NCI-H82 (cell line): ENCODE measurements at places on chromosomes 2 and 18.

GRCh38 chr2:168613551-168613950, 157.5 kb downstream of the CERS6 start:
- DNase-seq = no peak

GRCh38 chr2:212359425-212360067, 179.1 kb downstream of the ERBB4 start:
- DNase-seq = peak; percentile 33

- DNase-seq = no peak
Measured at GRCh38 chr2:204840504-204840903, 295.2 kb downstream of the PARD3B start.

DNA sequence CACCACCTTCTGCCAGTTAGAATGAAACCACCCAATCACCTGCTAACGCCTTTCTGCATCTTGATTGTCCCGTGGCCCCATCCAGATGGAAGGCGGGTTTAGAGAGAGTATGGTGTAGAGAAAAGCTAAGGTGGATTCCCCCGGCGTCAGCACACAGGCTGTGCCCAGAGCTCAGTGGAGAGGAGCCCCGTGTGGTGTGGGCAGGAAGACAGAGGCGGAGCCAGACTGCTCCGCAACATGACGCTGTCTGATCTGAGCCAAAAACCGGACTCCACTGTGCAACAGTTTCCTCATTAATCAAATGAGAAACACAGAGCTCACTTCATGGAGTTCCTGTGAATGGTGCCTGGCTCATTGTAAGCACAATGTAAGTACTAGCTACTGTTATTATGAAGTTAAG, 448.1 kb upstream of the SMIM21 start:
- peak; percentile 11 for DNase-seq

GRCh38 chr2:206211657-206212255, 52.1 kb downstream of the EEF1B2 start:
- DNase-seq = no peak

- peak; percentile 86 for DNase-seq
Measured at GRCh38 chr2:215817046-215817445, 196.3 kb downstream of the MREG start.

- DNase-seq = no peak
Measured at GRCh38 chr18:40109252-40110049, 1845.6 kb upstream of the PIK3C3 start.

DNA sequence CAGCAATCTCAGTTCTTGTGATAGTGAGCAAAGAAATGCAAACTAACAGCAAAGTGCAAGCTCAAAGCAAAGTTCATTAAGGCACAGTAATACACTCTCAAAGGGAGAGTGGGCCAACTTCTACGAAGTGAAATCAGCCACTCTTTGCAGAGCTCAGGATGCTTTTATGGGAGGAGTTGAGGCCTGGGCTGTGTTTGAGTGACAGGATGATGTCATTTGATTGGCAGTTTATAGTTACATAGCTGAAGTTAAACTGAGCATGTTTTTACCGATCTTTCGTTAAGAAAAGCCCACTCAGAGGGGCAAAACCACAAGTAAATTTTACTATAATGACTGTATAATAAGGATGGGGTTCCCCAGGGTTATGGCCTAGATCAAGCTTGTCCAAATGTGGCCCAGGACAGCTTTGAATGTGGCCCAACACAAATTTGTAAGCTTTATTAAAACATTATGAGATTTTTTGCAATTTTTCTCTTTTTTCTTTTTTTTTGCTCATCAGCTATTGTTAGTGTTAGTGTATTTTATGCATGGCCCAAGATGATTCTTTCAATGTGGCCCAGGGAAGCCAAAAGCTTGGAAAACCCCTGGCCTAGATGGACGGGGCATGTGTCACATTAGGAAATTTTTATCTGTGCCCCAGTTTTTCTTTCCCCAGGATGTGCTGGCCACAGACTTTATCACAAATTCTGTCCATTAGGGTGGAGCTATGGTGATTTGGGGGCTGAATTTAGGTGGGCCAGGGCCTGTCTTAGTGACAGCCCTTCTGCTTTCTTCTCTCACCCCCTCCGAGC, 8.3 kb upstream of the DNAH7 start:
- no peak for DNase-seq

GRCh38 chr2:219615894-219616293, 11.5 kb upstream of the SLC4A3 start:
- DNase-seq = no peak

GRCh38 chr18:42156281-42156680, 201.2 kb downstream of the PIK3C3 start:
- peak; percentile 31 for DNase-seq

DNA sequence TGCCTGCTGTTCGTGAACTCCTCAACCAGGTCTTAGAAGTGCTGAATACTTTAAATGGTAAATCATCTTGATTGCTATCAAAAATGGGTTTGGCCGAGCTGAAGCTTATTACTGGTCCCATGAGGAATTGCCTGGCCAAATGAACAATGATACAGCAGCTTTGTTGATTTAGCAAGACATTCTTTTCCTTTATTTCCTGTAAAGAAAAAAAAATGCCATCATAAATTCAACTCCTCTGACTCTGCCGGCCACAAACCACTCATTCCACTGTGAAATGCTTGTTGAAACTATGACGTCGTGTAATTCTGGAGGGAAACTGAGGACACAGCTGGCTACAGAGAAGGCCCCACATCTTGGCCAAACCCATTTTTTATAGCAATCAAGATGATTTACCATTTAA, 74.2 kb upstream of the ID2 start:
- no peak for DNase-seq

- DNase-seq = no peak
Measured at GRCh38 chr2:43349904-43350303, 123.5 kb upstream of the ZFP36L2 start.

DNA sequence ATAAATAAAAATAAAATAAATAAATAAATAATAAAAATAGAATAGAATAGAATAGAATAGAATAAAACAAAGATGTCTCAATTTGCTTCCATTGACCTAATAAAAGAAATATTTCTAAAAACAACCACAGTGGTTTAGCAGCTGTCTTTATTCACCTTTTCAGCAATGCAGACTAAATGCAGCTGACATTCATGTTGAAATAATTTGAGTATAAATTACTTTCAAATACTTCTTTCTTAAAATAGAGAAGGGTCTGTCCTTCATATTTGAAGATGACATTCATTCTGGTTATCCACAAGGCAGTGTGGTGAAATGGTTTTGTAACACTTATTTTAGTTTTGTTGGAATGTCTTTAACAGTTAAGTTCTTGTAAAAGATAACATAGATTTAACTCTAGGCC, 469.4 kb downstream of the IRS1 start:
- no peak for DNase-seq

DNA sequence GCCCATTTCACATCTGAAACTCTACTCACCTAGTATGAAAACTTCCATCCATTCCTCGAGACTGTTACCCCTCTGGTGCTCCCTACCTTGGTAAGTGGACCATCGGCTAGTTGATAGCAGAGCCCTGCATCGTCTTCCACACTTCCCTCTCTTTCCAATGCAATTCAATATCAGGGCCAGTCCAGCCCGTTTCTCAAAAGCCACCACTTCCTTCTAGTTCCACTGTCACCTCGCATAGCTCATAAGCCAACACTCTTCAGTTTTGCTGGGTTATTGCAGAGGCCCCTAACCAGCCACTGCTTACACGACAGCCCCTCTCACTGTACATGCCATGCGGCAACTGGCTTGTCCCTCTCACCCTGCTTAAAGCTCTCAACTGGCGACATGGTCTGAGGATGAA, 10.2 kb upstream of the ZNF407 start:
- DNase-seq = no peak

GRCh38 chr2:233402789-233403188, 48.5 kb downstream of the DGKD start:
- DNase-seq = no peak

DNA sequence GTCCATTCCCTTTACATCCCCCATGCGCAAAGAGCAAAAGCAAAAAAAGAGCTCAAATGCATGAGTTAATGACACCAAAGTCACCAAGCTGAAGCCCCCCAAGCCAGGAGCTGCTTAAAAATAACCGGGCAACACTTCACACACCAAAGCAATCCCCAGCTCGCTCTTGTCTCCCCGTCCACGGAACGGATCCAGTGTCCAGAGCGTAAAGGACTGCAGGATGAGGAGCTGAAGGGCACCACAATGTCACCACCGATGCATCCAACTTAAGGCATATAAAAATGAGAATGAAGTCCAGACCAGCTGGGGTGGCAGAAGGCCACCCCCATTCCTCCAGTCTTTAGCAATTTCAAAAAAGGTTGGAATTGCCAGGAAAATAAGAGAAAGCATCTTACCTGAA, 8.7 kb downstream of the SMAD7 start:
- no peak for DNase-seq

DNA sequence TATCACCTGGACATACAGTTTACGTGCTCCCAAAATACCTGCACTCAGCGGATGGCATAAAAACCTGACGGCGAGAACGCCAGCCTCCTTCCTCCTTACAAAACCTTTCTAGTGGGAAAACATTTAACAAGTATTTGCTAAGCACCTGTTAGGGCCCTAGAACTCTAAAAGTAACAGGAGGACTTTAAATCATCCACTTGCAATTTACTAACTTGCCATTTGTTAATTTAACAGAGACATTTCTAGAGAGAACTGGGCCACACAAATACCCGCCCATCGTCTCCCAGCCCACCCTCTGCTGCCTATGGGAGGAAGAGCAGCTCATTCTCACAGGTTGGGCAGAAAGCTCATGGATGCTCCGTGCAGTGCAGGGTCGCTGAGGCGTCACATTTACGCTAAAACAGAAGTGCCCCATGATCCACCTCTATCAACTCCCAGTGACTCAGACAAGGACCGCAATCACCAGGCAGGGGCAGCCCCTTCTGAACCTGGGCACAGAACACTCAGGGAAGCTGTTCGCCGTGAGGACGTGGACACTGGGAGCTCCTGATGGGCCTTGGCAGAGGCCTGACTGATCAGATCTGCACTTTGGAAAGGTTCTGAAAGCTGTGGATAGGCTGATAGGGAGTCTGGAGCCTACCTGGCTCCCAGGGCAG, 106.9 kb downstream of the HDAC4 start:
- no peak for DNase-seq

- no peak for DNase-seq
Measured at GRCh38 chr2:233079473-233079877, 19.3 kb downstream of the INPP5D start.

- DNase-seq = peak; percentile 47
Measured at GRCh38 chr2:96816836-96817702, 1.0 kb downstream of the CNNM3 start.

GRCh38 chr18:21914739-21915319, 174.2 kb downstream of the MIB1 start:
- DNase-seq = peak; percentile 70

DNA sequence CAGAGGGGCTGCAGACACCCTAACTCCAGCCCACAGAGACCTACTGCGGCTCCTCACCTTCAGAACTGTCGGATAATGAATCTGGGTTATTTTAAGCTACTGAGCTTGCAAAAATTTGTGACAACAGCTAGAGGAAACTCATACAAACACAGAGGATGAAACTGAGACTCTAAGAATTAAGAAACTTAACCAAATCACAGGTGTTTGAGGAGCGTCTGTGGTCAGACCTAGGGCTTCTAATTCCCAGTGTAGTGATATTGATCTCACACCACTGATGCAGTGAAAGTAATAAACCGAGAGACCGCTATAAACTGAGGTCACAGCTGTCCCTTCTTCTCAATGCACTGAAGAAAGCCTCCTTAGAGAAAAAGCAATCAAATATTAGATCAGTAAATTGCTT, 110.1 kb downstream of the RGPD3 start:
- no peak for DNase-seq

- no peak for DNase-seq
Measured at GRCh38 chr2:240311821-240312220, 123.6 kb upstream of the GPC1 start.

- DNase-seq = no peak
Measured at GRCh38 chr18:34834897-34835296, 124.8 kb downstream of the DTNA start.

GRCh38 chr2:237617587-237617982, 9.8 kb upstream of the LRRFIP1 start:
- no peak for DNase-seq

DNA sequence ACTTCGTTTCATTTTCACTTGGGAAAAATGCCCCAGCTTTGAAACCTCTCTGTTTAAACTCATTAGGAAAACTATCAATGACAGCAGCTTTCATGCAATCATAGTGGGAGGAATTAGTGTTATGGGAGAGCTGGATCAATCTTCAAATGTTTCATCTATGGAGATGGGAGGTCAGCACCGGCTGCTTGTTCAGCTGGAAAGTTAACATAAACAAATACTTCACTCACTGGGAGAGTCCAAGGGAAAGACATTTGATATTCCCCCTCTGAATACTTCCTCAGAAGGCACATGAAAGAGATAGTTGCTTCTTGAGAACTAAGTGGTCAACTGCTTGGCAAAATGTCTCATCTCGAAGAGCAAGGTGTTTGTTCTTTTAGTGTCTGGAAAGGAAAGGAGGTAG, 7.3 kb downstream of the LYPD1 start:
- no peak for DNase-seq

GRCh38 chr2:147515213-147515612, 329.6 kb upstream of the ACVR2A start:
- DNase-seq = no peak

- peak; percentile 59 for DNase-seq
Measured at GRCh38 chr2:213232649-213233437, 51.4 kb upstream of the SPAG16 start.

DNA sequence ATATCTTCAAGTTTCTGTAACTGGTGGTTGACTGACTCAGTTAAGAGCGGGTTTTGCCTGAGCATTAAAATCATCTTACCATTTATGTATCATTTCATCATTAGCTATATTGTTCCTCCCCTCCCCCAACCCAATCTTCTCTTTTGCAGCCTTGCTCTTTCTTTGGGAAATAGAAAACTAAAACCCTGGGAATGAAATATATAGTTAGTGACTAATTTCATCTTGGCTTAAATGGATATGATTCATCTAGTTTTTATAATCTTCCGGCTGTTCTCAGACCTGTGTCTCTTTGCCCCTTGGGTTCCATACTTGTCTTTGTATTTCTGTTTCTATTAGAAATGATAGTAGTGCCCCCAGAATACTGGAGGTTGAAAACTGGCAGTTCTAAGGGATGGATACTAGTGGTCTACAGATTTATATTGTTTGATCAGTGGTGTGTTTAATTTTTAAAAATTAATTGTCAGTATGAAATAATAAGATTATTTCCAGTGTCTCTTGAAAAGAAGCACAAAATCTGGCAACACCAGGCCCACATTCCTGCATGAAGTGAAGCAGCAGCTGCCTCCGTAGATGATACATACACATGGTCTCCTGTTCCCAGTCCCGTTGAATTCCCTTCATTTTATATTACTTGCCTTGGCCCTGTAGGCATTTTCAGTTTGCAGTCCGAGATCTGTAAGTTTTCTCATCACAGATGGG, 44.5 kb downstream of the PHLPP1 start:
- DNase-seq = no peak

GRCh38 chr2:213220967-213221603, 63.2 kb upstream of the SPAG16 start:
- DNase-seq = no peak

DNA sequence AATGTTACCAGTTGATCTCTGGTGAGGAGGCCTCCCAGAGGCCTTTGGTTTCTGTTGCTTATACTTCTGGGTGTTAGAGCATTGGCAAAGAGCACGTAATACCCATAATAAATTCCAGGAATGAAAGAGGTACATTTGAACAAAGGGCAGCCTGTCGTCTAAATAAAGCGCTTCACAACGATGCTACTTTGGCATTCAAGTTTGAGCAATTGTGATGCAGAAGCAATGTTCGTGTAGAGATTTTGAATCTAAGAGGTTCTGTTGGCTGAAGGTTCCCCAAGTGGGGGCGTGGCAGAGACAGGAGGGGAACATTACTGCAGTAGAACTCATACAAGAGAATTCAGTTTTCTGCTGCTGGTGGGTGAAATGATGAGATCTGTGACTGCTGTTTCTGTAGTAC, 27.8 kb downstream of the ZNF532 start:
- no peak for DNase-seq

- no peak for DNase-seq
Measured at GRCh38 chr2:192645811-192646598, 451.3 kb upstream of the TMEFF2 start.
